ENCODE measurements at places on chromosomes 3 and 15. TPM values are rescaled to one million over a fixed set of nuclear protein-coding genes. Genes with fewer than 3 reads are reported as not detected.

The FXR1 gene
- 415 TPM for total RNA-seq

DNA sequence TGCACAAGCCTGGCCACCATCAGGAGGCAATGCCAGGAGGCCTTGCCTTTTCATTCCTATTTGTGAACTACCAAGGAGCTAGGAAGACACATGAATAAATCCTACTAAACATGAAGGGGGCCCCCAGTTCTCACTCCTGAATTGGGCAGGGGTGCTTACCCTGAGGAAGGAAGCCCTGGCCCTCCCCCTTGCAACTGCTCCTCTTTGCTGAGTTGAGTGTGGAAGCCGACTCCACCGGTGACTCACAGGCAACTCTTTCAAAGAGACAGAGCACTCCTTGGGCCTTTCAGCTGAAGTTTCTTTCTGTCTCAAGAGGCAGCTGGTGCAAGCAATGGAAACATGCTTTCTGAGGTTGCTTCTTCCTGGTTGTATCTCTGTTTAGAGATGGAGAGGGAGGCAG, 1.7 kb downstream of the GABRG3 start:
- no peak overlapping the region for H3K27ac ChIP-seq
- H3K27me3 ChIP-seq, result peaks cover 42% of the 10 kb centered on the region
- H3K36me3 ChIP-seq, result no peaks in the 10 kb centered on the region
- H3K4me3 ChIP-seq, result no peak overlapping the region
- H3K4me1 ChIP-seq, result no peaks in the 10 kb centered on the region

DNA sequence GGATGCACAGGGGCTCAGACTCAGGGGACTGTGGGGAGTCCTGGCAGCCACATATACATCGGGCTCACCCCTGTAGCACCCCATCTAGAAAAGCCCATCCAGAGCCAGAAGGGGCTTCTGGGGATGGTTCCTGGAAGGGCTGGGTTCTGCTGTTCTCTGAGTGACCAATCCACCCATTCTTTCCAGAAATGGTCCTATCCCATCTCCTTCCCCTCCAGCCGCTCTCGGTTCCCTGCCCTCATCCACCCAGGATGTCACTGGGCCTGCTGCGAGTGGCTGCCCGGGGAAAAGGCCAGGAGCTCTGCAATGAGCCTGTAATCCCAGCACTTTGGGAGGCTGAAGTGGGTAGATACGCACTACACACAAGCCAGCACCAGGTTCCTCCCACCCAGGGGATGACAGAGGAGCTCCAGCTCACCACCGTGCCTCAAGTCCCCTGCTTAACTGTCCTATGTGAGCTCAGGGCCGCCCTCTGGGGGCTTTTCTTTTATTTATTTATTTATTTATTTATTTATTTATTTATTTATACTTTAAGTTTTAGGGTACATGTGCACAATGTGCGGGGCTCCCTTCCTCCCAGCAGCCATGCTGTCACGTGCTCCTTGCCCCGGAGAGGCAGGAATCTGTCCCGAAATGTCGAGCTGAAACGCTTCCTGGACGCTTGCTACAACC, 13.6 kb upstream of the CSK start:
- H3K27ac ChIP-seq, result no peak overlapping the region
- H3K4me1 ChIP-seq, result peaks cover 6% of the 10 kb centered on the region
- no peak for DNase-seq
- H3K36me3 ChIP-seq, result no peaks in the 10 kb centered on the region

The POPDC2 gene
- total RNA-seq, result 16.1 TPM

GRCh38 chr15:99895956-99896311, 162.7 kb upstream of the LYSMD4 start:
- no peaks in the 10 kb centered on the region for H3K4me1 ChIP-seq
- no peaks in the 10 kb centered on the region for H3K27me3 ChIP-seq
- no peak overlapping the region for H3K4me3 ChIP-seq
- no peaks in the 10 kb centered on the region for H3K36me3 ChIP-seq
- no peak overlapping the region for H3K27ac ChIP-seq
- no peak for DNase-seq

DNA sequence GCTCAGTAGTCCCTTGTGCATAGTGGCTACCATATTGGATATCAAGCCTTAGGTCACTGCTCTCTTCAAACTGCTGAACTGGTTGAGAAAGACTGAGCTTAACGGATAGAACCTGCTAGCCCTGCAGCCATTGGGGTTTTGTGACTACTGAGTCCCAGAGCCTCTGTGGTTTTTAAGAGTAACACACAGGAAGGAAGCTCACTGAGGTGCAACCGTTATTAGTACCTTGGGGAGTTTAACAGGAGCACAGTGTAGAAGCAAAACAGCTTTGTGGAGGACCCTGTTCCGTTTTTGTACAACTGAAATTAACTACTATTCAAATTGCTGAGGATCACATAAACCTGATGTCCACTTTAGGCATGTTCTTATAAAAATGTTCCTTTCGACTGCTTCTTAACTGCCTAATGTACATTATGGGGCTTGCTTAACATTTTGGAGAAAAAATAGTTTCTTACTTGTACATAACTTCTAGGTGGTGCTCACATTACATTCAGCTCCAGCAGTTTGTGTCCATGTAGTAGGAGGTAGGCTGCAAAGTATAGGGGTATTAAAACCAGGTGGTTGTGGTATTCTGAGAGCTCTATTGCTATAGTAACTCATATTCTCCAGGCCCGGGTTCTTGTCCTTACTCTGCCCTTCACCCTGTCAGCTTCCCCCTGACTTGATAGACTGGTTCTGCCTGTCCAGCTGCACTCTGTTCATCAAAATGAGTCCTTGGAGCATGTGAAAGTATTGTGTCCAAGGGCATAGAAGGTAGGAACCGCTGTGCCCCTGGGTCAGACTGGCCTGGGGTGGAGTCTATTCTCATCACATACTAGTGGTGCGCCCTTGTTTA, 17.3 kb downstream of the PXK start:
- H3K4me1 ChIP-seq, result peaks cover 3% of the 10 kb centered on the region
- H3K4me3 ChIP-seq, result no peak overlapping the region
- H3K36me3 ChIP-seq, result no peaks in the 10 kb centered on the region
- DNase-seq, result no peak
- no peak overlapping the region for H3K27ac ChIP-seq

The CCDC39 gene
- total RNA-seq, result not detected

Measured in muscle of leg (tissue), 16 donors.